HCT116 (cell line): ENCODE measurements at places on chromosomes 16 and 17.

DNA sequence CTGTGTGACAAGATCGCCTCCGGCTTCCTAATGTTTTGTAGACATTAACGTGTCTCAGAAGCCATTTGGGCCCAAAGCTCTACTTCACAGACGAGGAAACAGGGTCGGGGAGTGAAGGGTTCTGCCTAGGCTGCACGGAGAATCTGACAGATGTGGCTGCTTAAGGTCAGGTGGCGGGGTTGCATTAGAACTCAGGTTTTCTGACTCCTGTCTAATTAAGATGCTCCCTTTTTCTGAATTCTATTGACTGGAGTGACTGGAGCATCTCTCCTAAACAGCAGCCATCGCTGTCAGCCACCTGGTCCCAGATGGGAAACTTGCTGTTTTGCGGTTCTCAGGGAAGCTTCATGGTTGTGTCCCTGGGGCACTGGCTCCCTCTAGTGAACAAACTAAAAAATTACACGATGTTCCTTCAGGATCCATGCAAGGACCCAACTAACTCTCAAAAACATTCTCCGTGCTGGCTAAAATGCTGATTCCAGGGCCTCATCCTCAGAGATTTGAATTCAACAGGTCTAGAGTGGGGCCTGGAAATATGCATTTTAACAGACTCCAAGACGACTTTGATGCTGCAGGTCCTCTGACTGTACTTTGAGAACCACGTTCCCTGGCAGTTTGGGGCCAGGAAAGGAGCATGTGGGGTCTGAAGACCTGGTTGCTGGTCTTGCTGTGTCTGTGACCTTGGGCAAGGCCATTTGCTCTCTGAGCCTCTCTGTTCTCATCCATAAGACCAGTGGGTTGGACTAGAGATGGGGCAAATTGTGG is 117.4 kb downstream of the IRF8 start:
- peak; percentile 61 for DNase-seq

GRCh38 chr17:67090341-67090740 is 46.0 kb downstream of the CACNG1 start:
- DNase-seq: no peak

DNA sequence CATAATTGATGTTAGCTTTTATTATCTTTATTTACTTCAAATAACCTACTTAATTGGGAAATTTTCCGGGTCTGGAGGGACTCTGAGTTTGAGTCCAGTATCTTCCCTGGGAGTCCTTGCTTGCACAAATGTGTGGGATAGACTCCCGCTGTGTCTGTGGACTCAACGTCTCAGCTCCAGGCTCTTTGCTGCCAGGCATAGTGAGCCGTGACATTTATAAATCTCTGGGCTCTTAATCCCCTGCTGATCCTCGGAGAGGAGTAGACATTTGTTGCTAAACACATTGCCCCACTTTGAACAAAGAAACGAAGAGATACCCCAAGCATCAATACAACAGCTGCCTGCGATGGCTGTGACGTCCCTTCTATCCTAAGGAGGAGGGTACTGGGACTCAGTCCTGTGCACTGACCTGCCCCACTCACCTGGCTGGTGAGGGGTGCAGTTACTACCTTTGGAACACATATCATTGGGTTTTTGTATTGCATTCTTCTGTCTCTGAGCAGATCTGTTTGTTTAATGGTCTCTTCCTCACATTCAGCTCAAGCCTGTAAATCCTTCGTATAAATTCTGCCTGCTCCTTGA is 316.9 kb downstream of the HAPSTR1 start:
- no peak for DNase-seq

DNA sequence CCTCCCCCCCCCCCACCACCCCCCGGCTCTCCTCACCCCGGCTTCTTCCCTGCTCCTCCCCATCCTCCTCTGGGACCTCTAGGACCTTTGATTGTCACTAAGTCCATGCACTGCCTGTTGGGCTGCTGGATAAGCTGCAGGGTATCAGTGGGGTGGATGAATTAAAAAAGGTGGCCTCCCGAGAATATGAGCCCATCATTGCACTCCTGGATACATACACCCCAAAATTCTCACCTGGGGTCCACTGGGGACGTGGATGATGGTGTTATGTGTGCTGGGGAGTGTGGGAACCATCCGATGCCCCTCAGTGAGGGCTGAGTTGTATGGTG is 88.8 kb downstream of the IRF8 start:
- no peak for DNase-seq

DNA sequence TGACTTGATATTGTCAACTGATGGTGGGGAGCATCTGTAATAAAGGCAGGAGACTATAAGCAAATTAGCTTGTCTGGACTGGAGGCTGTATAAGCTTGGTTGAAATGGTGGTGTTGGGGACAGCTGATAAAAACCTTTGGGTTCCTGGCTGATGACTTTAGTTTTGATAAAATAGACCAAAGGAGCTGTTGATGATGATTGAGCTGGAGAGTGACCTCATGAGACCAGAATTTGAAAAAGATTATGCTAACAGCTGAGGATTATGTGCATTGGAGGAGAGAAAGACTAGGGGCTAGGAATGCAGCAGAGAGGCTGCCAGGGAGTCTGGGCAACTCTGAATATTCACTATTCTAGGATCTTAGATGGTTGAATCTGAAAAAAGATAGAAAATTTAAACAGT is 8.7 kb upstream of the CDC27 start:
- no peak for DNase-seq

DNA sequence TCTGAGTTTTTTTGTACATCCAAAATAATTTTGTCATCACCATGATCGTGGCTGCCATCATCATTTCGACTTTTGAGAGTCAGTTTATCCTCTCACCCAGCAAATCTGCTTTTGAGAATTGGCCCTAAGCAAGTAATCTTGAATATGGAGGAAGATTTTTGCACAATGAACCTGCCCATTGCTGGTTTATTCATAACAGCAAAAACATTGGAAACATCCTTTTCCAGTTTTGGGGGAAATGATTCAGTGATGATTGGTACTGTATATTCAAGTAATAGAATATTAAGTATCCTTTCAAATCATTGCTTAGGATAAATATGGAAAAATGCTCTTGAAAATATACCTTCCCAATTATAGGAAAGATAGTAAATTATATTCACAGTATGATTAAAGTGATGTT is 53.1 kb downstream of the PRKCA start:
- no peak for DNase-seq

- no peak for DNase-seq
These were observed 81.9 kb downstream of the AIPL1 start for GRCh38 chr17:6352801-6353560.

GRCh38 chr16:4486126-4486893 is 10.1 kb downstream of the HMOX2 start:
- DNase-seq: no peak

GRCh38 chr16:70568601-70569237 is 45.1 kb downstream of the SF3B3 start:
- no peak for DNase-seq

DNA sequence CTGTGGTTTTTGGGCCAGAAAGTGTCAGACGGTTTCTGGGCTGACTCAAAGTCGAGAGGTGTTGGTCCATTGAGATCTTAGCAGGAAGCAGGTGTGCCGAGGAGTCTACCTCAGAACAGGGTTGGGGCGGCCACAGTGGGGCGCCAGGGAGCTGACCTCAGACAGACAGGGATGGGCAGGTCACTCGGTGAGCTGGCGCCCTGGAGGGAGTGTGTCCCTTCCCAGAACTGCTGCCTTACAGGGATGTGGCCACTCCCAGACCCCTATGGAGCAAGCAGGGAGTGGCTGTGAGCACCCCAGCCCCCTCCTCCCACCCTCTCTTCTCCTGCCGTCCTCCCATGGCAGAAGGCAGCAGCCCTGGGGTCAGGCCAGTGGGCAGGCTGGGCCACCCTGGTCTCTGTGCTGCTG is 14.0 kb upstream of the DPEP1 start:
- DNase-seq: peak; percentile 63

- no peak for DNase-seq
These were observed 27.7 kb downstream of the GINS2 start for GRCh38 chr16:85660843-85661739.

DNA sequence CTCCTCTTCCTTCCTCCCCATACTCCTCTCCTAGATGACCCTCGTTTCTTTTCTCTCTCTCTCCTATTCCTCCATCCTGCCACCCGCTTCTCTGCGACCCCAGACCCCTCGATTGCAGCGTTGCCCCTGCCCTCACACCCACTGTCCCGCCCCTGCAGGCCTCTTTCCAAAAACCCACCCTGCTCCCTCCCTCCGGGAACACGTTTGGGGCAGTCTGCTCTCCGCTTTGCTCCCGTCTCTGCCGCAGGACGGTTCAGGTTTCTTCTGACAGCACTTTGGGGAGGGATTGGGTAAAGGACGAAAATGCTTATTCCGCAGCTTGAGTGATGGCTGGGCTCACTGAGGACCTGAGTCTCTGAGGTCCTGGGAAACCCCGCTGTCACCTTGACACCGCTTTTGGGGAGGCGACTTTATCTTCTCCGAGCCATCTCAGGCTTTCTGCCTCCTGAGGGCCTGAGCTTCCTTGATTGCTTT is 690 bp downstream of the NDE1 start:
- no peak for DNase-seq

GRCh38 chr17:307741-308507 is 44.7 kb downstream of the RPH3AL start:
- DNase-seq: no peak

DNA sequence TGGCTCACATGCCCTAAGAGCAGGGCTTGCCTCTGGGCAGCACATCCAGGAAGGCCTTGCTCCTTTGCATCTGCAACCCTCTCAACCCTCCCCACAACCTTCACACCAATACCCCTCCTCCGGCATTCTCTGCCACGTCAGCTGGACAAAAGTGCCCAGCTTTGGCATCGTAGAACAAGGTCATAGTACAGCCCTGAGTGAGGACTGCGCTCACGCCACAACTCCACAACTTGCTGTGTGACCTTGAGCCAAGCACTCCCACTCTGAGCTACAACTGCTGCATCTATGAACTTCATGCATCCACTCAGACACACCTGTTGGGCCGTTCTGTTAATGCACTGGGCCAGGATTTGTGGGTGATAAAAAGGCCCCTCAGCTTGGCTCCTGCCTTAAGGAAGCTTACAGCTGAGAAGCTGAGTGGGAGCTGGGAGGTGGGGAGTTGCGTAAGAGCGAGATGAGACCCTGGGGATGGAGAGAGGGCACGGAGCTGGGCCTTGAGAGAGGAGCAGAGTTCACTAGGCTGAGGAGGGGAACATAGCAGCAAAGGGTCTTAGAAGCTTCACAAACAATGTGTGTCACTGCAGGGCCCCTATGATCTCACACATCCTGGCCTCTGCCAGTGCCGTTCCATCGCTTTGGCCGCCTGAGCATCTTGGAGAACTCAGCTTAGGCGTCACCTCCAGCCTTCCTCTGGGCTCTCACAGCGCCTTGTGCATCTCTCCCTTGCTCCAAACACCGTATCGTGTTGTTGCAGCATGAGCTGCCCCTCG is 8.6 kb upstream of the MRC2 start:
- no peak for DNase-seq

DNA sequence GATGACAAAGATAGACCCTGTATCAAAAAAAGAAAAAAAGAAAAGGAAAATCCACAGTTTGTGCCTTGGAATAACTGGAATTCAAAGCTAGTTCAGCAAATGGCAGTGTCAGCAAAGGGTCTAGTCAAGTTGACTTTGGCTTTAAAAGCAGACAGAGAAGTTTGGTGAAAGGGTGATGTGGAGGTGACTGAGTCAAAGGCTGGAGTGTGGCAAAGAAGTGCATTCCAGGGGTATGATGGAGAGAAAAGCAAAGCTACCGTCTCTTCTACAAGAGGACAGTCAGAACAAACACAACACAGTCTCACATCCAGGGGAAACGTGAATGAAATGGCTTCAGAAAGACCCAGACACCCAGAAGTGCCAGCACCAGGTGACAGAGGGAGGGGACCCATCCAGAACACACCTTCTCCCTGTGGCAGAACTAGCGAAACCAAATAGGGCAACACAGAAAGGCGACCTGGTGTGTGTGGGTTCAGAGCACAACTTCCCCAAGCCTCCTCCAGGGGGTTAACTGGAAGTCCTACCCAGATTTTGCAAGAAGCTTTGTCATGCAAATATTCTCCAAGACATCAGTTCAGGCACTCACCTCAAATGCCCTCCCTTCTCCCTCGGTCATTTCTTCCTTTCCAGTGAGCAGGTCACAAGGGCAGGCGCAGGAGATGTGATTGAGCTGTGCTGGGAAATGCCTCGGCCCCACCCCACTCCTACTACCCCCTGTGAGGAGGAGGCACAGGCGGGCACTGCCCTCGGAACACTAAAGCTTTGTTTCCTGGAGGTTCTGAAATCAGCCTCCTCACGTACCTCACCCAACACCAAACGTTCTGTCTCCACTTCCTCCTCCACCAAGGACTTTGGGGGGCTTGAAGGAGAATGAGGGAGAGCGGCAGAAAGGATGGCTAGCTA is 481.9 kb downstream of the SOX9 start:
- DNase-seq: peak; percentile 72

DNA sequence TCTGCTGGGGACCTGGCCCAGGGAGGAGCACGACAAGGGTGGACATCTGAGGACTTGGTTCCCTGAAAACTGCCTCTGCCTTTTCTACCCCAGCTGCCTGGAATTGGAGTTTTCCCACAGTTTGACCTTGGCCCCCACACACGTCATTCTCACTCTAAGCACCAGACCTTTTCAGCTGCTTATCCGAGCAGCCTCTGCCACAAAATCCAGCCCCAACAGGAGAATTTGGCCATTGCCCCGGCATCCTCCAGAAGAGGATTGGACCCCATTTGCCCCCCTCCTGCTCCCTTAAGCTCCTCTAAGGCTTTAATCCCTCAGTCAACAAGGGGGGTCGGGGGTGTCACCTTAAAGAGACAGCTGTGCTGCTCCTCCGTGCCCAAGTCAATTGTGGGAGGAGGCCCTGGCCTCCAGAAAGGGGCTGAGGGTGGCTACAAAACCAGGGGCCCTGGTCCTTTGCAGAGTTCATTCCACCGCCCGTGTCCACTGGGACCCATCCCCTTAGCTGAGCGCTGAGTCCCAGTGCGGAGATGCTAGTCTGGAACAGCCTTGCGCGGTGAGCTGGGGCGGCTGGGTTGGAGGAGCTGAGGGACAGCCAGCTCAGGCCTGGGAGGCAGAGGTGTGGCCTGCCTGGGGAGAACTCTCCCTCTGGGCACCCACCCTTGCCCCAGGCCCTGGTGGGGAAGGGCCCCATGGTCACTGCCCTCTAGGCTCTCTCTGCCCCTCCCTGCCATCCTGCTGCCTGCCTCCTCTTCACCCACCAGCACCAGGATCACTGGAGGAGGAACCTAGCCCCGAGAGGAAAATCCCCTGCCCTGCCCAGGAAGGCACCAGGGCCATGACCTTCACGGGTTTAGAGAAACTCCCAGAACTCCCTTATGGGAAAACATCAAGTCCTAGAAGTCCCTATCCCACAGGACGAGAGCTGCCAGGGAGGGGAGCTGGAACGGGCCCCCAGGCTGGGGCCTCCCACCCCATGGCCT is 18.8 kb downstream of the TTYH2 start:
- DNase-seq: no peak
